ENCODE measurements at places on chromosomes 11 and 22. TPM values are rescaled to one million over a fixed set of nuclear protein-coding genes. Genes with fewer than 3 reads are reported as not detected.
A peak's percentile ranks its signal among the peaks of the same experiment; 100 is the strongest.

DNA sequence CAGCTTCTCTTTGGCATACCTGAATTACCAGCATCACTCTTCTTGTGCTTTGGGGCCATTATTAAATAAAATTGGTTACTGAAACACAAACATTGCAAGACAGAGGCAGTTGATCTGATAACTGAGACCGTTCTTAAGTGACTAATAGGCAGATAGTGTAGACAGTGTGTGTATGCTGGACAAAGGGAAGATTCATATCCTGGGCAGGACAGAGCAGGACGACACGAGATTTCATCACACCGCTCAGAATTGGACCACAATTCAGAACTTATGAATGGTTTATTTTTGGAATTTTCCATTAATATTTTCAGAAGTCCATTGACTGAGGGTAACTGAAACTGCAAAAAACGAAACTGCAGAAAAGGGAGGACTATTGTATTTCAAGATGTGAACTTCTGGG lies 68.6 kb downstream of the LDLRAD3 start:
- DNase-seq: no peak

- DNase-seq: no peak
Observed at GRCh38 chr11:91497847-91498246, 726.8 kb upstream of the FAT3 start.

GRCh38 chr22:44621401-44622146 lies 80.4 kb upstream of the PRR5 start:
- DNase-seq: no peak

DNA sequence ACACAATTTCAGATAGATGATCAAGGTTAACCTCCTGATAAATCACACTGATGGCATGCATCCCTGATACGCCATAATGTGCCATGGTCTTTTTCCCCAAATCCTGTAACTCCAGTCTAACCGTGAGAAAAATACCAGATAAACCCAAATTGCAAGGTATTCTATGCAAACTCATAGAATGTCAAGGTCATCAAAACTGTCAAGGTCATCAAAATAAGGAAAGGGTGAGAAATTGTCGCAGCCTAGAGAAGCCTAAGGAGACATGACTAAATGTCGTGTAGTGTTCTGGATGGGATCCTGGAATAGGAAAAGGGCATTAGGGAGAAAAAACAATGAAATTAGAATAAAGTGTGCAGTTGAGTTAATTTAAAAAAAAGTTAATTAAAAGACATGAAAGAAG lies 4.7 kb downstream of the TTC12 start:
- DNase-seq: no peak

The CASTOR1 gene
- total RNA-seq: 7.1 TPM

The VWA5A gene
- total RNA-seq: 7.1 TPM

The CUL5 gene
- 37.7 TPM for total RNA-seq

DNA sequence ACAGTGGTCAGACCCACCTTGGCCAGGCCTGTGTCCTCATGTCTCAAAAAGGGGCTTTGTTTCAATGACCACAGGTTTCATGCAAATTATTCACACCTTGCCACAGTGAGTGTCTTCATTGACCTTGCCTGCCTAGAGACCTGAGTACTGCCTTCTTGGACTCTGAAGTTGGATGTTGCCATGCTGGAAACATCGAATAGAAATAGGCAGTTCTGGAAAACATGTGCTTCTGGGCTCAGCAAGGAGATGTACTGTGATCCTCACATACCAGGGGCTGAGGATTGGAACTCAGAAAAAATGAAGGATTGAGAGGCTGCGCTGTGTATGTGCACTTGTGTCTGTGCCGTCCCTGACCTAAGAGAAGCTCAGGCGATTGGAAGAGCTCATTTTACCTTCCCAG lies 9.6 kb upstream of the NRIP3 start:
- DNase-seq: no peak

The NAALAD2 gene
- 1.0 TPM for total RNA-seq

The PHETA2 gene
- 7.4 TPM for total RNA-seq

DNA sequence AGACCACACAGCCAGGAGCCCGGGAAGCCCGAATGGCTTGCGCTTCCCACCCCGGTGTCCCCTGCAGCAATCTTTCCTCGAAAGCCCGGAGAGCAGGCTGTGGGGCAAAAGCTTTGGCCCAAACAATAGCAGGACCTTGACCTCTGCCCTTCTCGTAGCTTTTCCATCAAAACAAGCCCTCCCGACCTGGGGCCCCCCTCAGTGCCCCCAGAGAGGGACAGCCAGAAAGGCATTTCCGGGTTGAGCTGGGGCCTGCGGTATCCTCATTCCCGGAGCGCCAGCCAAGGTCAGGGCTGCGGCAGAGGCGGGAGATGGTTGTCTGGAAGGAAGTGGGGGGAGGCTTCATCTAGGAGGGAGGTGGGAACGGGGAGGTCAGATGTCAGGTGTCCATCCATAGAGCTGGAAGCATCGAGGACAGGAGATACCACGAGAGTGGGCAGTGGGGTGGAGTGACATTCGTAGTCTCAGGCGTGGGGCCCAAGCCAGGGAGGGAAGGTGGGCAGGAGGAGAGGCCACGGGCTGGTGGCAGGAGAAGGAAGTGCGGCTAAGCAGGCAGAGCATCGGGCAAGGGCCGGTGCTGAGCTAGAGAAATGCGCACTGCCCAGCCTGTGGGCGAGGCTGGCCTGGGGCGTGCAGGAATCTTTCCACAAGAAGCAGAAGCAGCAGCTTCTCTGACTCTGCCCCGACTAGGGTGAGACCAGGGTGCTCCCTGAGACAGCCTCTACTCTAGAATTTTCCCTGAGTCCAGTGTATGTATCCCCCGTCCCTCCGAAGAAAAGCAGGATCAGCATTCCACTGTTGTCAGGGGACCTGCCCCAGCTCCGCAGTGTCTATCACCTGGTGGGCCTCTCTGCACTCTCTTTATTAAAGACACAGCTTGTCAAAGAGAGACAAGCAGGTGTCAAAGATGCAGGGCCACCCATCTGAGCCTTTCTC lies 14.3 kb downstream of the PDGFB start:
- DNase-seq: peak; percentile 78

The TREH gene
- not detected for total RNA-seq

DNA sequence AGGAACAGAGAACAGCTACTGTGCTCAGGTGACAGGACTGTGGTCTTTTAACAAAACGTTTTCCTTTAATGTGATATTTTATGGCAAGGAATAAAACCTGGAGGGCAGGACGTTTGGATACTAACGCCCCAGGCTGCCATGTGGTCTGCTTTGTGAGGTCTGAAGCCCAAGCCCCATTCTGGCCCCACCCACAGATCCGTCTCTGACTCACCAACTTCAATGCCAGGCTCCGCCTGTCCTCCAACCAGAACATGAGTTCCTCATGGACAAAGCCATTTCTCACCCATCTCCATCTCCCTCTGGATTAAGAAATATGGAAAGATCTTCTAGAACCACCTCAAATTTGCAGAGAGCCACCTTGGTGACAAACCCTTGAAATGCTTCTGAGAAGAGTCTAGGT lies 148.8 kb downstream of the CRYBB2 start:
- peak; percentile 44 for DNase-seq

The TECTA gene
- 3.9 TPM for total RNA-seq

- DNase-seq: peak; percentile 42
Observed at GRCh38 chr11:67278939-67279588, 10.0 kb upstream of the ANKRD13D start.

DNA sequence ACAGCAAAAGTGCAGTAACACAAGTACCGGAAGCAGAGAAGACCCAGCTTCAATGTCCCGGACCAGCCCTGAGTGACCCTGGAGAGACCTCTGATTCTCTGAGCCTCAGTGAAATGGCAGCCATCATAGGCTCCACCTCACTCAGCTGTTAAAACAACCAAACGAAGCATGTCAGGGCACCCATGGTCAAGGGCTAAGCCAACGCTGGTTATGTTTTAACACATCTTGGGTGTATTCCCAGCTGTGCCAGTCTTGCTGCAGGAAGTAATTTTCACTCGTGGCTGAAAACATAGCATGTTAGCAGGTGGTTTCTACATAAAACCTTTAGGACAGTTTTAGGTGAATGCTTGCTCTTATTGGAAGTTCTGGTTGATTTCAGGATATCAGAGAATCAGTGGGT lies 30.9 kb downstream of the LMO2 start:
- no peak for DNase-seq

The CD3E gene
- 0.59 TPM for total RNA-seq

The WEE1 gene
- 51.6 TPM for total RNA-seq

DNA sequence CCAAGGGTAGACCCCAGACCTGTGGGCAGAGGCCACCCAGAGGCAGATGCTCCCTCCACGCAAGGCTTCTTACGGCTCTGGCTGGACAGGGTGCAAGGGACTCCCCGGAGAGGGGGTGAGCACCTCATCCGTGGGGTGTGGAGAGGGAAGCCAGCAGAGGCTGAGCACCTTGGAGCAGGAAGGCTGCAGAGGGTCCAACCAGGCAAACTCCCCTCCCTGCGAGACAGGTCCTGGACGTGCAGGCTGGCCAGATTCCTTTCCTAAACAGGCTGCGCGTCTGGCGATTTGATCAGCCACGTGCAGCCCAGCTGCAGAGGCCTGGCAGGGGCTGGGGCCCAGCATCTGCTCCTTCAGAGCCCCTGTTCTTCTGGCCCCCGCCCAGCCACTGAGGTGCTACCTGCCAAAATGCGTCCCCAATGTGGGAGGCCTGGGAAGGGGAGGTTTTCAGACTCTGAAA lies 49.3 kb downstream of the WNT11 start:
- DNase-seq: no peak

The FGF3 gene
- total RNA-seq: not detected

- no peak for DNase-seq
Observed at GRCh38 chr11:93902921-93903320, 52.5 kb upstream of the VSTM5 start.

- no peak for DNase-seq
Observed at GRCh38 chr11:128155590-128155989, 431.8 kb downstream of the ETS1 start.

DNA sequence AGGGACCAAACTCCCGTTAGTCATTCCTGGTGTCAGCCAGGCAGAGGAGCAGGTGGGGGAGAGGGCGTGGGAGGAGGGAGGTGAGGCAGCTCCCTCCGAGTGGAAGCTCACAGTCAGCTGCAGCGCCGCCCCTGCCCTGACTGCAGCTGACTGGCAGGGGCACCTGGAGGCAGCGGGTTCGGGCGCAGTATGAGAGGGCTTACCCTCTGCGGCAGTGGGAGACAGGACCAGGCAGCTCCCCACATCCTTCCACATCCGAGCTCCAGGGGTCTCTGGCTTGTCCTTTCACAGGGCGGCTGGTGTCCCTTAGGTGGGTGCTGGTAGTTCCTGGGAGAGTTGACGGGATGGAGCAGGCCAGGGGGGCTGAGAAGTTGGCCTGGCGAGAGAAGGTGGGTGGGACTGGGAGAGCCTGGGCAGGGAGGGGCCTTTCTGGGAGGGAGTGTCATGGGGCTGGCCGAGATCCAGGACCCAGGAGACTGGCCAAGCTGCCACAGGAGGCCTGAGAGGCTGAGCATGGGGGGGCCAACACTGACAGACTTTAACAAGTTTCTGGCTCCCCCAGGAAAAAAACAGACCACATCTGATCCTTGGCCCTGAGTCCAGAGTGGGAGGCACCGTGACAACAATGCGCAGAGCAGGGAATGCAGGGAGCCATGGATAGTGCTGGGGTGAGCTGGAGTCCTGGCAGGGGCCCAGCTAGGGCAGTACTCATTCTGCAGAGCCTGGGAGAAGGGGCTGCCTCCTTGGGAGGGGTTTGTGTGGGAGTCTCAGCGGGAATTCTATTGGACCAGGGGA lies 4.9 kb downstream of the ADORA2A start:
- peak; percentile 93 for DNase-seq

The MPZL3 gene
- 1.3 TPM for total RNA-seq

The SLC16A8 gene
- total RNA-seq: 0.41 TPM

DNA sequence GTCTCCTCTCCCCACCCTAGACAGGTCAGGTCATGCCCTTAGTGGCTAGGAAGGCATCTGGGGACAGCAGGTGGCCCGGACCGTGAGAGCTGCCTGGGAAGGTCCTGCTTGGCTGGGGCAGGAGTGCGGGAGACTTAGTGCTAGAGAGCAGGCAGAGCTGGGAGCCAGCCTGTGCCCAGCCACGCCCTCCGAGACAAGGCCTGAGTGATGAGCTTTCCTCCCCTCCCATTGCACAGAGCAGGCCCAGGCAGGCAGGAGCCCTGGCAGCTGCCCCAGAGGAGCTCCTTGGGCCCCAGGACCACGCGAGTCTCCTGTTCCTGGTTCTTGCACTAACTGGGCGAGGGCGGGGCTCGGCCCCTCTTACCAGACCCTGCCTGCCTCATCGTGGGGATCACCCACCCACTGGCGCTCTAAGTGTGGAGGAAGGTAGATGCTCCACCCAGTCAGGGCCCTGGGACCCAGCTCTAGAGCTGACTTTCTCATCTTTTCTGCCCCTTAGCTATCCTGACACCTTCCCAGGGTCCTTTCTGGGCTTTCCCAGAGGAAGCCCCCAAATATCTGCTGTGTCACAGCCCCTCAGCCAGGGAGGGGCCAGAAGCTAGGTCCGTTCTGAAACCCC lies 44.9 kb downstream of the MACROD1 start:
- no peak for DNase-seq

- DNase-seq: peak; percentile 67
Observed at GRCh38 chr22:46941968-46942798, 179.7 kb downstream of the TBC1D22A start.

- DNase-seq: no peak
Observed at GRCh38 chr22:35148381-35148780, 82.4 kb downstream of the ISX start.

The NXPE4 gene
- total RNA-seq: not detected

The LARGE1 gene
- total RNA-seq: 73.1 TPM

The RRP8 gene
- total RNA-seq: 15.8 TPM

DNA sequence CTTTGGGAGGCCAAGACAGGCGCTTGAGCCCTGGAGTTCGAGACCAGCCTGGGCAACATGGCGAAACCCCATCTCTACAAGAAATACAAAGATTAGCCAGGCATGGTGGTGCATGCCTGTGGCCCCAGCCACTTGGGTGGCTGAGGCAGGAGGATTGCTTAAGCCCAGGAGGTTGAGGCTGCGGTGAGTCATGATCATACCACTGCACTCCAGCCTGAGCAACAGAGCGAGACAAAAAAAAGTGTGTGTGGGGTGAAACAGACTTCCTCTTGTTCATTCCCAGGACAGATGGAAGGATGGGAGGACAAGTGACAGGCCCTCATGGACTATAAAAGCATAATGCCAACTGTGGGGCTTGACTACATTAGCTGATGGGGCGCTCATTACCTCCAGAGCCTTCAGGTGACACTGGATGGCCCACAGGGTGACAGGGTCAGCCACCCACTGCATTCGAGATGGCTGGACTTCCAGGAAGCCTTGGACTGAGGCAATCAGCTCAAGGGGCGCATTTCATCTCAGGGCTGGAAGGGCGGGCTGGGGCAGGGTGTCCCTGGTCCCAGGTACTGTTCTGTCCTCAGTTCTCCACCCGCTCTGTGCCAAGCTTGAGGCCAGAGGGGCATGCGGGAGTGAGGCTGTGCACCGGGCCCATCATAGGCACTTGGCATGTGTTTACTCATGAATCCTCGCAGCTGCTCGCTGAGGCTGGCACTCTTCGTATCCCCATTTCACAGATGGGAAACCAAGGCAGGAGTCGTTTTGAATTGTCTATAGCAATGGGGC lies 12.5 kb downstream of the NPTXR start:
- DNase-seq: no peak

Measured in right cardiac atrium (tissue), 5 donors.